Fibroblast of the aortic adventitia (primary cell): ENCODE measurements at places on chromosomes 3 and 15.

DNA sequence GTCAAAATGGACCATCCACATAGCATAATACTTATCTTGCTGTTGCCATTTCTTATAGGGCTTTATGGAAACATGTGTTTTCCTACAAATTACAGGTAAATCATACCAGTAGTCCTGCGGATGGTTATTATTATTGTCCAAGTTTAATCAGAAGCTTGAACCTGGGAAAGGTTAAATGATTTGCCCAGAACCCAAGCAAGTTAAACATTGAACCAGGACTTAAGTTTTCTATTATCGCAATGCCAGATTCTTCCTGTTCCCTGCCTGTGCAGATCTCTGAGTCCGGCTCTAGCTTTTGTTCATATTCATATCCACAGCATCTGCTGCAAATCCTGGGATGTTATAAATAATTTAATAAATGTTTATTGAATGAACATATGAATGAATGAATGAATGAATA lies 12.5 kb downstream of the LPP start:
- DNase-seq: no peak

GRCh38 chr3:13539292-13539638 lies 9.7 kb upstream of the FBLN2 start:
- DNase-seq: peak; percentile 68

- DNase-seq: no peak
Observed at GRCh38 chr15:69731581-69731980, 279.0 kb downstream of the RPLP1 start.

GRCh38 chr15:50257924-50258323 lies 7.6 kb downstream of the HDC start:
- peak; percentile 64 for DNase-seq

GRCh38 chr15:60809375-60809774 lies 330.4 kb upstream of the ICE2 start:
- DNase-seq: no peak

GRCh38 chr3:11477407-11477911 lies 166.3 kb downstream of the VGLL4 start:
- peak; percentile 97 for DNase-seq

GRCh38 chr3:170171563-170171962 lies 10.0 kb downstream of the PHC3 start:
- no peak for DNase-seq

GRCh38 chr15:63931556-63931955 lies 97.8 kb upstream of the HERC1 start:
- DNase-seq: no peak

GRCh38 chr3:169118666-169119370 lies 544.7 kb downstream of the MECOM start:
- no peak for DNase-seq

DNA sequence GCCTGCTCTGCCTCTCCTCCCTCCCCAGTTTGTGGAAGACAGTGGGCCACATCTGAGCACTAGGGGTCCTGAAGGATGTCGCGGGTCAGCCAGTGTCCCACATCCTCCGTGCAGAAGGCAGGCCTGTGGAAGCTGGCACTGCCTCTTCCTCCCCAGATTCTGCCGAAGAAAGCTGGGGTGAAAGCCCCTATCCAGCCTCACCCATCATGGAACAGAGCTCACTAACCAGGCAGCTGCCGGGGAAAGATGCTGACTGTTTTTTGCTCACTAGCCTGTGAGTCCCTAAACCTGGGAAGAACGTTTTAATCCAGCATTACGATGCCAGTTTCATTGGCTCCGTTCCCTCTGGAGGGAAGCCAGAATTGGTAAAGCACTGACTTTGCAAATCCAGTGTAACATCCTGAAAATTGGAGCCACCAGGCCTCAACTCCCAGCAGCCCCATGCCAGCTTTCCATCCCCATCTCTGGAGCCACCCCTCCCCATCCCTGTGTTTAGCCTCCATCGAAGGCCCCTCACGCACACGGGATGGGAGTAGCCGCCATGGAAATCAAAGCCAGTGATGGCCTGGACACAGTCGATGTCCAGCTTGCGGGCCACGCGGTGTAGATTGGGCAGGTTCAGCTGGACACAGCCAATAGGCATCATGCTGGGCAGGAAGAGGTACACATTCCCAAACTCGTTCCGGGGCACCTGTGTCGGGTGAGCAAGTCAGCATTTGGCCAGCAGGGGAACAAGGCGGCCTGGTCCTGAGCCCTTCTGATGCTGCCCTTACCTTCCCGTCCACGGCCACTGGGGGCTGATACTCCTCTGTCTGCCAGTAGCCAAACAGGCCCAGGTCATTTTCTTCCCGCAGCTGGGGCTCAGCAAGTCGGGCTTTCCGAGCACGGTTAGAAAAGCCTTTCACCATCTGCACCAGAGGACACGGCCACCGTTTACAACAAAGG lies 23.5 kb downstream of the TMEM43 start:
- no peak for DNase-seq

DNA sequence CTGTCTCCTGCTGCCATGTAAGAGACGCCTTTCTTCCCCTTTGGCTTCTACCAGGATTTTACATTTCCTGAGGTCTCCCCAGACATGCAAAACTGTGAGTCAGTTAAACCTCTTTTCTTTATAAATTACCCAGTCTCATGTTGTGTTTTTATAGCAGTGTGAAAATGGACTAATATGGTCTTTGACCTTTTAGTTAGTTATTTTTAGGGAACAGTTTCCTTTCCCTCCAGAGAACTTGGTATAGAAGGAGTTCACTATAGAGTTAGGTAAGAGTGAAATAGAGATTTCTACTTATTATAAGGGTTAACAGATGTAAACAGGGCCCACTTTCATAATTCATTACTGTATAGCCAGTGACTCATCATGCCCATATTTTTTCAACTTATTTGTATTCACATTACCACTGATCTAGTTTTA lies 170.9 kb downstream of the UNC13C start:
- no peak for DNase-seq

DNA sequence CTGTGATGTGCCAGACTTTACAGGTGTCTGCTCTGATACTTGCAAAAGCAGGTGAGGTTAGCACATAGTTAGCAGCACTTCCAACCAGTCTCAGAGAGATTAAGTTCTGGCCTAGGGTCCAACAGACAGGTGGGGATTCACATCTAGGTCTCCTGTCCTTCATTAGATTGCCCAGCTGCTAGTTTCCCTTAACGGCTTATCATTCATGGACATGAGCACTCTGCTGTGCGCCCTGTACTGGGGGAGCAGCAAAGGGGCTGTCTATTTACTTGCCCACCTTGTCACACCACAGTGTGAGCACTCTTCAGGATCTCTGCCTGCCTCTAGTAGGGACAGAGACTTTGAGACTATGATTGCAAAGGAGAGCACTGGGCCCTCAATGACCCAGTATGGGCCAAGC lies 8.7 kb downstream of the SPSB4 start:
- no peak for DNase-seq

DNA sequence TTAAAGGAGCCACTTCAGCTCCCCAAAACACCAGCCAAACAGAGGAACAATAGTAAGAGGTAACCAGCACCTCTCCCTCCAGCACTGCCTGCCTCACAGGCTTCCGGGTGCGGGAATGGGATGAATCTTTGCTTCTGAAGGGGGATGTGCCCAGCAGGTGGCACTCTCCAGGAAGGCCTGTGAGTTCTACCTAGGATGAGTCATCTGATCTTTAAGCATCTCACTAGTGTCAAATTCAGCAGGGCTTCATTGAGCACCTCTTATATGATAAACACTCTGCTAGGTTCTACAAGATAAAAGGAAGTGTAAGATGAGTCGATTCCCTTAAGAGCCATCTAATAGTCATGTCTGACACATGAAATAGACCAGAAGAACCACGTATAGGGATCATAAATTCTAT lies 237.4 kb upstream of the UMPS start:
- DNase-seq: peak; percentile 9

- no peak for DNase-seq
Observed at GRCh38 chr3:113438224-113438623, 3.1 kb downstream of the CFAP44 start.

DNA sequence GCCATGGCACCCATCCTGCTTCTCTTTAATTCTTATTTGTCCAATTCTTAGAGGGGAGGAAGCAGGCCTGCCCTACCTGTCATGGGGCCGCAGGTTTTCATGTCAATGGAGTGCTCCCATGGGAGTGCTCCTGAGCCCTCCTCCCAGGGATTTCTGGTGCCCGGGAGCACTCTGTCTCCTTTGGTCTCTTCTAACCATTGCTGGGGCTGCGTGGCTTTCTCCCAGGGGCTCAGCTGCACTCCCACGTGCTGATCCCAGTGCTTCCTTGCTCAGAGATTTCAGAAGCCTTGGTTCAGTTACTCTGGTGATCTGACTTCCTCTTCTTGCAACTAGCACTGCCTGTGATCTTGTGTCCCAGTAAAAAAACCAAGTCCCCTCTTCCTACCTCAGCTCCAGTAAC lies 68.0 kb upstream of the ARL8B start:
- no peak for DNase-seq

DNA sequence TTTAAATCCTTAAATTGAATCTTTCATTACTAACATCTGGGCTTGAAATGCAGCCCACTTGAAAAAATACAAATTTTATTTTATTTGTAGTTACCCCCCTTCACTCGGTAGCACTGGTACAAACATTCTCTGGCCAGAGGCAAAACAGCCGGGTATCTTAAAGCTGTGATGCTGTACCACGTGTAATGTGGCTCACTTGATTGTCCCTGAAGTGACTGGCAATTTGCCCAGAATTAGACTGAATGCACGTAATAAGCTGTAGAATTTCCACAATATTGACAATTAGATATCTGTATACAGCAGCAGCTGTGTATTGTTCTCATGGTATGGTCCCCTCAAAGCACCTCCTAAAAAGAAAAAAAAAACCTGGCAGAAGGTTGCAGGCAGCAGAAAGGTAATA lies 192.8 kb upstream of the TBC1D5 start:
- DNase-seq: no peak

DNA sequence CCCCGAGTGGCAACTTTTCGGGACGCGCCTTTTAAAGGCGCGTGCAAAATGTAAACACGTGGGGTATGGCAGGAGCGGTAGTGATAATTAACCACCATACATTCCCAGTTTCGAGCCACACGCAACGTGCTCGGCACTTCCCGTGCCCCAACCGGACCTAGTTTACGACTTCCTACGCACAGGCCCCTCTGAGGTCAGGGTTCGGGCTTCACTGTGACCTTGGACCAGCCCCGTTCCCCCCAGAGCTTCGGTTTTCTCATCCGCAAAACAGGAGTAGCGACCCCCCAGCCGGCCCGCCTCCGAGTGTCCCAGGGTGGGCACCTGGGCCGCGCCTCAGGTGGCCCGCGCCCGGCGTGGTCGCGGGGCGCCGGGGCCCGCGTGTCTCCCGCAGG lies 451 bp downstream of the CHCHD4 start:
- DNase-seq: peak; percentile 39

- no peak for DNase-seq
Observed at GRCh38 chr3:21991061-21991460, 240.1 kb upstream of the ZNF385D start.

DNA sequence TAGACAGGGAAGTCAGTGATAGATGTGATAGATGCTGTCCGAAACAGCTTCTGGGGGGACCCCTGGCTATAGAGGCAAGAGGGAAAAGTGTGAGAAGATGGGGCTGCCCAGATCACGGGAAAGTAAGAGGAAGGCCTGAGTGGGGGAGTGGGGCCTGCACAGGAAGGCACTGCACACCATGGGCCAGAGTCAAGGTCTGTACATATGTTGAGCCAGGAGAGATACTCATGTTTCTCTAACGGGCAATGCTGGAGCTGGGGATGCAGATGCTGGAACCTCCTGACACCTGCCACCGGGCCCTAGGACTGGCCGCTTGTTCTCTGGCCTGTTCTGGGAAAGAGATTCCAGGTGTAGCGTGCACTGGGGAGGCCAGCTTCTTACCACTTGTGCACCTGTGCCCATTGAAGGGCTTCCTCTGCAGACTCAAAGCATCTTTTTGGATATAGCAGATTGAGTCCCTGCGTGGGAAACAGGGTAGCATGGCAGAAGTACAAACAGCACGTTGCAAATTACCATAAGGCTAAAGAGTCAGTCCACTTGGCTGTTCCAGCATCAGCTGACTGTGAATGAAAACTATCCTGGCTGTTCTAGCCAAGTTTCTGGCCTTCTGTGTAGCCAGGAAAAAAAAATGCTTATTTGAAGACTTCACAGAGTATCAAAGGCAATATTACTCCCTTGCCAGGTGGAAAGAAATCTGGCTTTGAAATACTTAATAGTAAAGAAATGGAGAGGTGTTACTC lies 77.1 kb upstream of the GSK3B start:
- peak; percentile 83 for DNase-seq

DNA sequence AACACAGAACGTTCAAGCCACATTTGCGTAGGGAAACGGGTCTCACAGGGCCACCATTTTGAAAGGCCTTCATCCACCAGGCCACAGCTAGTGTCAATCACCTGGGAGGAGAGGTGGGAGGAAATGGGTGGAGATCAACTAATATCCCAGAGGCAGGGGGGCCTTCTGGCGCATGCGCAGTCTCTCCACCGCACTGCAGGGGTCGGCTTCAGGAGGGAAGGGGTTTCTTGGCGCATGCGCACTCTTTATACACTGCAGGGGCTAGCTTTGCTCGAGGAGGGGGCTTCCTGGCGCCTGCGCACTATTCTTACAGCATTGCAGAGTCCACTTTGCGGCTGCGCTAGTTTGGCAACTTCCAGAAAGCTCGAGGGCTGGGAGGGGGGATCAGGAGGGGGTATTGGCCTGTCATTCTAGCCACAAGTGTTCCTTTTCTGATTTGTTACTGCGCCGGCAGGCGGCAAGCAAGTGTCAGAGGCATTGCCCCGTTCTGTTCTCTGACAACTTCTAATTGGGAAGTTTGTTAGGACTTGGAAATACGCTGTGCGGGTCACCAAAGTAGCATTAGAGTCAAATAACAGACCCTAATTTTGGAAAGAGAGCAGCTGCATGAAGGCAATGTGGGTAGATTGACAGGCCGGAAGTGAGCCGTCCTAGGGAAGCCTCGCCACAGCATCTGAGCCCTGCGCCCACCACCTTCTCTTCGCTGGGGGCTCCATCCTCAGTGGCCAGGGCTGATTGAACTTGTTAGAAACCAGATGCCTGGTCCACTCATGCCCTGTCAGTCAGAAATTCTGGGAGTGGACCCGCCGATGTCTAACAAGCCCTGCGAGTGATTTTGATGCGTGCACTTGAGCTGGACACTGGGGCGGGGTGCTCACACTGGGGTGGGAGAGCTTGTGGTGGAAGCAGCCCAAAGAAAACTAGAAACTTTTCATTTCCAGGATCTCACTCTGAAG lies 173.5 kb upstream of the NDN start:
- no peak for DNase-seq

GRCh38 chr3:45269952-45270351 lies 43.9 kb upstream of the TMEM158 start:
- DNase-seq: no peak

DNA sequence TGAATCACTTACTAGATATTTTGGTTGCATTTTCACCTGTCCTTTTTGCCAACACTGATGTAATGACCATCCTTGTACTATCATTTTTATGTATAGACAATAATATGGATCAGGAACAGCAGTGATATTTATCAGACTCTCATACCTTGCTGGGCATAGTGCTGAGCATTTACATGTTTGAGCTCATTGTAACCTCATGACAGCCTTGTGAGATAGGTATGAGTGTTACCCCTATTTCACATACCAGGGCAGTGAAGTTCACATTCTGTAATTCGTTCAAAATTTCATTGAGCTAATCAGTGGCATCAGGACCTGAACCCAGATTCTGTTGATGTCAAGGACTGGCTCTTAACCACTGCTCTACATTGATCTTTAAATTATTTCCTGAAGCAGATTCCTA lies 221.5 kb upstream of the TBL1XR1 start:
- no peak for DNase-seq
